ENCODE measurements at places on chromosomes 2 and 18.
A peak's percentile ranks its signal among the peaks of the same experiment; 100 is the strongest.

DNA sequence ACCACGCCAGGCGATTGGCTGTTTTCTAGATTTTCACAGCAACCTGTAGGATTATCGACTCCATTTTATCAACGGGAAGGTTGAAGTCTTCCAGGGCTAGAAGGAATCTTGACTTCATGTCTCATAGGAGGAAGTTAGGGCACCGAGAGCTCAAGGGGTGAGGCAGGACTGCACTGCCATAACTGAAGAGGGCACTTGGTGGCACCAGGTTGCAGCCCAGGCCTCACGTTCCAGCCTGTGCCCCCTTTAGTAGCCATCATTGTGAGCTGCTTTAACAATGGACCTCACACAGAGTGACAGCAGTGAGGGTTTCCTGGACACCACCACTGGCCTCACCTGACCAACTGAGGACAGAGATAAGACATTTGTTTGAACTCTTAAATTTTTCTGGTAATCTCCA lies 22.9 kb upstream of the RPL37A start:
- no peak for DNase-seq

DNA sequence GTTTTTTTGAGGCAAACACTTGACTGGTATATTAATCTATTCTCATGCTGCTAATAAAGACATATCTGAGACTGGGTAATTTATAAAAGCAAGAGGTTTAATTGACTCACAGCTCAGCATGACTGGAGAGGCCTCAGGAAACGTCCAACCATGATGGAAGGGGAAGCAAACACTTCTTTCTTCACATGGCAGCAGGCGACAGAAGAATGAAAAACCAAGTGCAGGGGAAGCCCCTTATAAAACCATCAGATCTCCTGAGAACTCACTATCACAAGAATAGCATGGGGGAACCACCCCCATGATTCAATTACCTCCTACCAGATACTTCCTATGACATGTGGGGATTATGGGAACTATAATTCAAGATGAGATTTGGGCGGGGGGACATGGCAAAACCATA lies 136.2 kb upstream of the MAPRE2 start:
- no peak for DNase-seq

- no peak for DNase-seq
Measured at GRCh38 chr2:168239281-168239680, 8.1 kb downstream of the STK39 start.

DNA sequence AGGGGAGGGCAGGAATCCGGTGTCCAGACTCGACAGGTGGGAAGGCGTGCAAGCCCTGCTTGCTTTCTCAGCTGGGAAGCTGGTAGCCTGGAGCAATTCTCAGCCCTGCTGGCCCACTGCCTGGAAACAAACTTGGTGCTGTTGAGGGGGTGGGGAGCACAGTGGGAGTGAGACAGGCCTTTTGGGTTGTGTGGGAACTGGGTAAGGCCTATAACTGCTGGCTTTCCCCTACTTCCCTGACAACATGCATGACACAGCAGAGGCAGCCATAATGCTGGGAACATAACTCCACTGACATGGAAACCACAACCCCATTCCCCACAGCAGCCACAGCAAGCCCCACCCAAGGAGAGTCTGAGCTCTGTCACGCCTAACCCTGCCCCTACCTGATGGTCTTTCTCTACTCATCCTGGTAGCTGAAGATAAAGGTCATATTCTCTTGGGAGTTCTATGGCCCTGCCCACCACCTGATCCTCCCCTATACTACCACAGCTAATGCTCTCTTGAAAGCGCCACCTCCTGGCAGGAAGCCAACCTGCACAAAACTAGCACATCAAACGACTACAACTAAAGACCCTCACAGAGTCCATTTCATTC lies 122.9 kb upstream of the ACVR1C start:
- DNase-seq = no peak

DNA sequence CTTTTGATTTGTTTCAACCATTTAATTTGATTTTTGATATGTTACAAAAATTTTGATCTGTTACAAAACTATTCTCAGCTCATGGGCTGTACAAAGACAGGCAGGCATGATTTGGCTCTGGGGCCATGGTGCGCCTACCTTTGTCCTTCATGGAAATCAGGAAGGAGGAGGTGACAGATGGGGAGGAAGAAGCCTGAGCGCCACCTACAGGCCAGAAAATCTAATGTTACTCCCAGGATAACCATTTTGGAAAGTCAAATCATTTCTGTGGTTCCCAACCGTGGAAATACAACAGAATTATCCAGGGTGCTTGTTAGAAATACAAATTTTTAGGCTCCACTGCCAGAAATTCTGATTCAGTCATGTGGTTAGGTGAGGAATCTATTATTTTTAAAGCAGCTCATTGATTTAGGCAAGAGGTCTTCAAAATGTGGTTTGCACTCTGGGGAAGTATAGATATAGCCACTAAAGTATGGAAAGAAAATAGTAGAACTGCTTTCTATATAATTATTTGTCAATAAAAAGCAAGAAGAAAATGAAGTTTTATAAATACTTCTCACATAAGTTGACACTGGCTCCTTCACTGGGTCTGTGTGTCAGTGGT lies 93.9 kb downstream of the EVA1A start:
- DNase-seq = no peak

DNA sequence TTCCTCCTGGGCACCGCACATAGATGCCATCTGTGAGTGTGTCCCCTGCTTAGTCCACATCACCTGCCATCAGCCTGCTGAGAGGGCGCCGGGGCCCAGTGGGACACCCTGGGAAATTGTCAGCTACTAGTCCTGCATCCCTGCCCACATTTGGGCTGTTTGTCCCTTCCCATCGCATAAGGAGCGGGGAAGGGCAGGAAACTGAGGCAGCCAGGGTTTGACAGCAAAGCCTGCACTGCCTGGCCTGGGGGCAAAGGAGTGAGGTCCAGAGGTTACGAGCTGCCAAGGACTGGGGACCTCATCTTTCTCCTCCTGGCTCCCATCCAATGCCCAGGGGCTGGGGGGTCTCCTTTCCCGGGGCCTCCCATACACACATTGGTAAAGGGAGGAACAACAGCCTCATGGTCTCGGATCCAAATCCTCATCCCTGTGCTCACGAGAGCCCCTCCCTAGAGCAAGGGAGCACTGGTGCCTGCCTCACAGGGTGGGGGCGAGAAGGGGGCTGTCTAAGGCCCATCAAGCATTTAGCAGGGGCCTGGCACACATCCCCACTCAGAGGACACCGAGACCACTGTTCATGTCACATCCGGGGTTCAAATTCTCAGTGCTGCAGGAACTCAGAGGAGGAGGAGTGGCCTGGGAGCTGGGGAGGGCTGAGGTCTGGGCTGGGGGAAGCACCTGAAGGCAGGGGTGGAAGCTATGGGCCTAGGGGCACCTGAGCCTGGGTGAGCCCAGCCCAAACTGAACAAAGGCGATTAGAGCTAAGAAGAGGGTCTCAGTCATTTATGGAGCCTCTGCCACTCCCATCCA lies 113.8 kb downstream of the SMAD7 start:
- DNase-seq = no peak

DNA sequence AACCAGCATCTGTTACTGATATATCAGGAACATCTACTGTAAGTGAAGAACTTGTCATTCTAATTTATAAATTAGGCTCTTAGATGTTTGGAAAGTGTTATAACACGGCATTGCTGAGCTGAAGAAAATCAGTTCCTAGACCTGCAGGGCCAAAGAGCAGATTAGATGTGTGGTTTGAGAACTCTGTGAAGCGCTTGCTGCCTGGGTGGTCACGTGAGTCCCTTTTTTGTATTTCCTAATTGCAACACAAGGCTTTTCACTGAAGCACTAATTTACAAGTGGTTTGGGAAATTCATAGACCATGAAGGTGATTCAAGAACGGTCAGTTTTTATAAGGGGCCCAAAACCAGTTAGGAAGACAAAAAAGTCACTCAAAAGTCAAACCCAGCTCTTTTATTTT lies 106.9 kb upstream of the SP3 start:
- DNase-seq = no peak

- no peak for DNase-seq
Measured at GRCh38 chr18:5040476-5040875, 156.6 kb downstream of the AKAIN1 start.

DNA sequence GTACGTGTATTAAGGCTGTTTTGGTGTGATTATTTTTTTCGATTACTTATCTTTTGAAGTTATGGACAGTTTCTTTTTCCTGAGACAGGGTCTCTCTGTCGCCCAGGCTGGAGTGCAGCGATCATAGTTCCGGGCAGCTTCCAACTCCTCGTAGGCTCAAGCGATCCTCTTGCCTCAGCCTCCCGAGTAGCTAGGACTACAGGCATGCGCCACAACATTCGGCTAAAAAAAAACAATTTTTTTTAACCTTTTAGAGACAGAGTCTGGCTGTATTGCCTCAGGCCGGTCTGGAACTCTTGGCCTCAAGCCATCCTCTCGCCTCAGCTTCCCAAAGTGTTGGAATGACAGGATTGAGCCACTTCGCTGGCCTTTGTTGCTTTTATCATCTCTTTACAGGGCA lies 945 bp downstream of the HAT1 start:
- no peak for DNase-seq

GRCh38 chr18:13793819-13794218 lies 30.1 kb upstream of the MC5R start:
- DNase-seq = no peak

- DNase-seq = no peak
Measured at GRCh38 chr2:236605345-236605734, 35.7 kb downstream of the ACKR3 start.

- no peak for DNase-seq
Measured at GRCh38 chr2:149050188-149050587, 11.7 kb downstream of the LYPD6B start.

GRCh38 chr2:199261239-199261638 lies 196.5 kb downstream of the SATB2 start:
- DNase-seq = peak; percentile 17

GRCh38 chr2:212030709-212031108 lies 507.9 kb downstream of the ERBB4 start:
- no peak for DNase-seq

- no peak for DNase-seq
Measured at GRCh38 chr18:68472701-68473295, 242.1 kb downstream of the TMX3 start.

- no peak for DNase-seq
Measured at GRCh38 chr18:1045658-1046057, 141.0 kb downstream of the ADCYAP1 start.

- DNase-seq = no peak
Measured at GRCh38 chr2:217066510-217067270, 206.8 kb upstream of the TNP1 start.

- no peak for DNase-seq
Measured at GRCh38 chr2:12501469-12502158, 215.1 kb upstream of the TRIB2 start.

DNA sequence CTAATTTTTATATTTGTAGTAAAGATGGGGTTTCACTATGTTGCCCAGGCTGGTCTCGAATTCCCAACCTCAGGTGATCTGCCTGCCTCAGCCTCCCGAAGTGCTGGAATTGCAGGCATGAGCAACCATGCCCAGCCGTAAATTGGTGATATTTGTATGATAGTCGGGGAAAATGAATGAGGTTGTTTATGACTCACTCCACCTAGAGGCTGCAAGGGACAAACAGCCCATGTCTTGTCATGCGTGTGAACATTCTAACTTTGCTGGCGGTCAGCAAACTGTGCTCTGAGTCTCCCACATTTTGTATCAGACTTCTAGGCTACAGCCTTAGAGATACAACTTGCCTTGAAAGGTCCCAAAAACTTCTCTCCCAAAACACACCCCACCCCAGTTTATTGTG lies 133.5 kb upstream of the DTNA start:
- DNase-seq = no peak

DNA sequence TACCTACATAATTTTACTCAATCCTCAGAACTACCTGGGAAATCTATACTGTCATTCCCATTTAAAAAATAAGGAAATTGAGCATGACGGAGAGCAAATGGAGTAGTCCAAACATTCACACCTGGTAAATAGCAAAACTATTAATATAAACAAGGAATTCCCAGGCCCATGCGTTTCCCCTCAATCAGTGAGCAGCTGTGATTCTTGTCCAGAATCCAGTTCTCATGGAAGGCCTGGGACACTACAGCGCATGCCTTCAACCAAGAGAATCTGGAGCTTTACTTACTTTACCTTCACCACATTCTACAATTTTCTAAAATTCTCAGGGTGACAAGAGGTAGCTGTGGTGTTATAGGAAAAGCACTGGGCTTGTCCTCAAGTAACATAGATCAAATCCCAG lies 259.0 kb downstream of the LRATD1 start:
- DNase-seq = no peak
